ENCODE measurements at places on chromosomes 6 and 20. TPM values are rescaled to one million over a fixed set of nuclear protein-coding genes. Genes with fewer than 3 reads are reported as not detected.

- DNase-seq, result no peak
Observed at GRCh38 chr6:48078120-48078519, 32.9 kb downstream of the PTCHD4 start.

DNA sequence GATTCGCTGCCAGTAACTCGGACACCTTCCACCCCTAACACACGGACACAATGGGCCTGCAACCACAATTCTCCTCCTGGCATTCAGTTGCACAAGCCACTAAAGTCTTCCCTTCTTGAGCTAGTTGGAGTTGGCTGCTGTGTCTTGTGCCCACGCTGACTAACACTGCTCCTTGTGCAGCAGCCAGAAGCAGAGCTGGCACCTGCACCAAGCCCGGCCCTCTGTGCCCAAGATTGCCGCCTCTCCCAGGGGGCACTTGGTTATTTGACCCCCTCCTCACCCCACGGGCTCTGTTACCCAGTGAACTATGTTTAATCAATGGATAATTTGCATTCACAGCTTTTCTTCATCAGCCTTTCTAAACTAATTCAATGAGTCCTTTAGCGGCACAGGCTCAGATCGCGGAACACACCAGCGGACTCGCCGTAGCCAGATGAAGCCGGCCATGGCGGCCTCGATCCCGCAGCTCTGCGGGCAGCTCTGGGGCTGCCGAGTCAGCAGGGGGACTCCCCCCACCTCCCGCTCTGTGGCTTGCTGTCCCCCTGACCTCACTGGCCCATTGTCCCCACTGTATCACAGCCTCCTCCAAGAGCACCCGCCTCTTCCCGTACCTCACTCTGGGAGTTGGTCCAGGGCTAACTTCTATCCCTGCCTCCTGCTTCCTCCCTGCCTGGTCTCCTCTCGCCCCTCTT lies 94.8 kb upstream of the AFDN start:
- no peak for DNase-seq

DNA sequence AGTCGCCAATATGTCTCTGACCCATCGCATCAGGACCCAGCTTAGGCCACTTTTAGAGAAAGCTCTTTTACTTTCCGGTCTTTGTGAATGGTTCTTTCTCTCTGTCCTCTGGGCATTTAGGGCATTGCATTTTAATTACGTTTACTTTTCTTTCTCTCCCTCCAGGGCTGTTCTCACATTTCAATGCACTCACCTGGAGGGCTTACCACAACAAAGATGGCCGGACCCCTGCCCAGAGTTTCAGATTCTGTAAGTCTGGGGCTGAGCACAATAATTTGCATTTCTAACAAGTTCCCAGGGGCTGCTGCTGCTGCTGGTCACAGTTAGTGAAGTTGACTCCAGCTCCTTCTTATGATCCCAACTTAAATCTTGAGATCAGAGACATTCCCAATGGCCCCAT lies 3.0 kb downstream of the ANKRD66 start:
- DNase-seq, result no peak

DNA sequence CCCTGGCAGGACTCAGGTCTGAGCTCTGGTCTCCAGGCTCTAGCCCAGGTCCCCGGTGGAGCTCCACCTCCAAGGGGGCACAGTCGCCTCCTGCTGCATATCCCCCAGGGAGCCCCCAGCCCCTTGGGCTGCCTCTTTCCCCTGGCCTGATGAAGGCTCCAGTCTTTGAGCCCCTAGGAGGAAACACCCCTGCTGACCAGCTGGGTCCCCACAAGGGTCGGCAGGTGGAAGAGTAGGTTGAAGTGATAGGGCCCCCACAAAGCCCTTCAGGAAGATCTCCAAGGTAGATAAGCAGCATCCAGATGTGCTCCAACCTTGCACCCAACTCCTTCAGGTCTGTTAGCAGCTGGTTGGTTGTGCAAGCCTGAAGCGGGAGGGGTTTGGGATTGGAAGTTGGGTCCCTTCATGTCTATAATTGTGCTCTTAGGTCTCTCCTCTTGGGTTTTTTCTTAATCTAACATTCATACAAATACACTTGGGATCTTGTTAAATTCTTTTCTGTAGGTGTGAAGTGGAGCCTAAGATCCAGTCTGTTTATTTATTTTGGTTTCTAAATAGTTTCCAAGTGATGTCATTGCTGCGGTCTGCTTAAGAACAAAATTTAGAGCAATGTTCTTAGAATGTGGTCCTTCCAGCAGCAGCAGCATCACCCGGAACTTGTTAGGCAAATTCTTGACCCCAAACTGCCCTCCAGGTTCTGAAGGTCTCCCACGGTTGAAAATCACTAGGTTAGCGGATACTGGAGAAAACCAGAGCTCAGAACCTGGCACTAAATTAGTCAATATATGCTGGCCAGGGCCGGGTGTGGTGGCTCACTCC lies 5.1 kb downstream of the UBE2C start:
- DNase-seq, result peak; percentile 96

DNA sequence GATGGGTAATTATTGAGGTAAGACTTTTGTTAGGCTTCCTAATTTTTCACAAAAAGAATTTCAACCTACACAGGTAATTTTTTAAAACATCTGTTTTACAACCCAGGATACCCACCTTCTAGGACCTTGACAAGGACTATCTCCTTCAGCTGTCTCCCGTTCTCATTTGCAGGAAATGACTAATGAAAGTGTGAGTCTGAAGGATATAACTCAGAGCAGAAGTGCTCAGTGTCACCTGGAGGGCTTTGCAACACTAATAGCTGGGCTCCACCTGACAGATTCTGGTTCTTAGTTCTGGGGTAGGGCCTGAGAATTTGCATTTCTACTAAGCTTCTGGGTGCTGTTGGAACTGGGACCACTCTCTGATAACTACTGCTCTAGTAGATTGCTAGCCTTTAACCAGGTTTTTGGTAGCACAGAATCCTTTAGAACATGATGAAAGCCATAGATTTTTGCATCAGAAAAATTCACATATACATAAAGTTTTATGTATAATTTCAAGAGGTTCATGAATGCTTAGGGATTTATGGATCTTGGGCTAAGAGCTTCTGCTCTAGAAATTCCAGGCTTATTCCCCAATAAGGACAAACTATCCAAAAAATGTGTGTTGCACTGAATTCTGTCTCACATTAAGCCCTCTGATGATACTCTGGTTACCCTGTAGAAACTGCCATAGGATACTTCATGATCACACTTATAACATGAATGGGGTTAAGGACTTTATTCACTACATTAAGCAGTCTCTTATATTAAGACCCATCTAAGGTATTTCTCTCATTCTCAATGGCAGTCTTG lies 30.3 kb downstream of the AK9 start:
- peak; percentile 38 for DNase-seq

DNA sequence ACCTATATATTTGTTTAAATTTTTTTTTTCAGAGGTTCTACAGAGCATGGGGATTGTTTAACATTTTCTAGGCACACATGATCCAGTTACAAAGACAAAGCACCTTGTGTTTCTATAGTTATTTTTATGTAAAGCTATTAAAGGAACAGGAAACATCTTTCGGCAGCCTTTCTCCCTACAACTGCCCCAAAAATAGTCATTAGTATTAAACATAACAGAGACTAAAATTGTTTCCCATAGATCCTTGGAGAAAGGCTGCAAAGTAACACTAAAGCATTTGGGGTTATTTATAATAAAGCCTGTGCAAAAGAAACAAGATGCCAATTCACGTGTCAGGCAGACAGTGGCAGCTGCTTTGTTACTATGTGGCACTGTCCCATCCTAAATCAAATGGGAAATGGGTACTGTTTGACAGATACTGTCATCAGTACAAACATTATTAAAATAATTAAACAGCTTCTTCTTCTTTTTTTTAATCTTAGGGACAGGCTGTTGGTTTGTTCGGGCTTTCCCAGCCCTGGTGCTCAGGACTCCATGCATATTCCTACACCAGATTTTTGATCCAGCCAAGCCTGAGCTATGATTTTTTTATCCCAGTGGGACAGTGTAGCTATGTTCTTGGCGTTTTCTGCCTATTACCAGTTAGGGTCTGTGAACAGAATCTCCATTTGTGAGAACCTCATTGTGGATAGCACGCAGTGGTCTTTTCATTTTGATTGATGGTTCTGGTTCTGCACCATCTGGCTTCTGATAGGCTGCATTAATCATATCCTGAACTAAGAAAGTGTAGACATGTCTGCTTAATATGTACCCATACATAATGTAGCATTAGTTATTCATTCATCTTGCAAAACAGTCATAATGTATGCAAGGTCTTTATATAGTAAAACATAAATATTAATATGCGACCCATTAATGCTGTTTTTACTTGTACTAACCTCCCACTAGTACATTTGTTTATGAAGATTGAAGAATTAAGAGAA lies 460.4 kb upstream of the SOX4 start:
- DNase-seq, result no peak

DNA sequence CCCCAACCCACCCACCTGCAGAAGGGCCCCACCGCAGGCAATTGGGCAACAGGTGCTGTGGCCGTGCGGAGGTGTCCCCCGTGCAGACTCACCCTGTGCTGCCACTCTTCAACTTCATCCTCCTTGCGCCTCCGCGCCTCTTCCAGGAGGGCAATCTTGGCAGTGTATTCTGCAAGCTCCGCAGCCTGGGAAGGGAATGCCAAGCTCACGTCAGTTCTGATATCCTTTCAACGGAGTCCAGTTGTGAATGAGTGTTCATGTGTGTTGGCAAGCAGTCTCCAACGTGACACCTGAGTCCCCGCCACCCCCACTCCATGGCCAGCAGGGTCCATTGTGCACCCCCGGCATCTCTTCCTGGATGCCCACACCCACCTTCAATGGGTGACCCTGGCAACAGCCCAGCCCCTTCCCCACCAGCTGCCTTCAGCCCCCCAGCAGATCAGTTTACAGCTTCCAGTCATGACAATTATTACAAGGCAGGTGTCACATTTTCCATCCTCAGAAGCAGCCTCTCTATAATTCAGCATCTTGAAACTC lies 49.9 kb downstream of the EZR start:
- DNase-seq, result no peak

DNA sequence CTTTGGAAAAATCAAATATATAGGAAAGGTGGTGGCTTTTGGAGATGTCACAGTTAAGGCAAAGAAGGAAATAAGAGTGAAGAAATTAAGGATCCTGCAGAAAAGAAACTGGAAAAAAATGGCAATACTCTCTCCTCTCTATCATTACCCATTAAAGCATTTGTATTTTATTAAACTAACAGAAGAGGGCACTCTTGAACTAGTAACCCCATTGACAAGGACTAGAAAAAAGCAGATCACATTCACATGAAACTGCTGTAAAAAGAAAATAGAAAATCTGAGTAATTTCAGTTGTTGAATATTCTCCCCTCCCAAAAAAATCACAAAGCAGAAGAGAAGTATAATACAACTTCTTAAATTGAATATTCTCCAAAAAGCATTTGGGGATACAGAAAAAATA lies 104.1 kb upstream of the SLC35B3 start:
- DNase-seq, result peak; percentile 25

GRCh38 chr6:39428152-39428551 lies 105.7 kb upstream of the KCNK16 start:
- no peak for DNase-seq

DNA sequence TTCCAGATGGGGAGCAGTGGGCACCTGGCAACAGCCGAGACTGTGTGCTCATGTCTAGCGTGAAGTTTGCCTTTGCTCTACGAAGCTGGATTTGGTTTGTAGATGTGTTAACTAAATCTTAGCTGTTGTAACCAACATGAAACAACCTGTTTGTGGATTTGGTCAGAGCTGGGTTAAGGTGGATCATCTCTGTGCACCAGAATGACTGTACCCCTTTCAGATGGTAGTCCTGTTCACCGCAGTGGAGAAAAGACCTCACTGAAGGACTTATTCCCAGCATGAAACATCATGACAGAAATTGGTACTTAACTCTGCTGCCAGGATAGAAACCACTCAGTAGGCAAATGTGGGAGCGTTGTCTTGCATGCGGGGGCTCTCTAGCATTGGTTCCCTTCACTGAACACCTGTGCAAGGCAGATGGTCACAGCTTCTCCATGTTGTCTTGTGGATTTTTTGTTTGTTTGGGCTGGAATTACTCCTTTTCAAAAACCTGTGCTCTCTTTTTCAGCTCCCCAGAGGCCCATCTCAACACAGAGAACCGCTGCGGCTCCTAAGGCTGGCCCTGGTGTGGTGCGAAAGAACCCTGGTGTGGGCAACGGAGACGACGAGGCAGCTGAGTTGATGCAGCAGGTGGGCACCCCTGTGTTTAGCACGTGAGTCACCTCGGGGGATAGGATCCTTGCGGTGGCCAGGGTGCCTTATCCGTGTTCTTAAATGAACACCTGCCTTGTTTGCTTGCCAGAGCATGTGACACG lies 19.3 kb upstream of the EFCAB8 start:
- DNase-seq, result no peak

- DNase-seq, result no peak
Observed at GRCh38 chr6:18533793-18534192, 146.6 kb downstream of the RNF144B start.

PDRG1 gene
- total RNA-seq, result 14.2 TPM

PSMB8 gene
- 350 TPM for total RNA-seq

All from M059J (cell line).